Uterine smooth muscle cell (primary cell): ENCODE measurements at places on chromosomes 7 and 10. TPM values are rescaled to one million over a fixed set of nuclear protein-coding genes. Genes with fewer than 3 reads are reported as not detected.

Gene CCDC146
- 0.87 and 1.1 TPM in 2 replicates for total RNA-seq

Gene AKR1C3
- 26.7 and 31.2 TPM in 2 replicates for total RNA-seq

Gene INA
- 0.50 and 1.3 TPM in 2 replicates for total RNA-seq

Gene TET1
- 2.0 and 2.5 TPM in 2 replicates for total RNA-seq

Gene ACSL5
- total RNA-seq, result 0.22 and 0.50 TPM in 2 replicates

Gene PRF1
- not detected in 2 replicates for total RNA-seq

Gene HMX2
- total RNA-seq, result not detected in 2 replicates

Gene PTPRE
- total RNA-seq, result 0.22 and 1.5 TPM in 2 replicates

Gene MBL2
- total RNA-seq, result not detected in 2 replicates

Gene OR9A2
- total RNA-seq, result not detected in 2 replicates

Gene FAM25G
- not detected in 2 replicates for total RNA-seq

Gene PLXNA4
- 0.62 and 1.2 TPM in 2 replicates for total RNA-seq

Gene CADPS2
- total RNA-seq, result 21.6 and 34.5 TPM in 2 replicates

Gene UNCX
- total RNA-seq, result not detected in 2 replicates

Gene SUPV3L1
- total RNA-seq, result 35.7 and 54.7 TPM in 2 replicates

Gene DNAJC12
- 2.4 and 2.8 TPM in 2 replicates for total RNA-seq

Gene CACNB2
- 0.33 and 0.75 TPM in 2 replicates for total RNA-seq

Gene TMEM273
- total RNA-seq, result not detected in 2 replicates

Gene SHH
- not detected in 2 replicates for total RNA-seq

Gene KLLN
- 0.33 and 0.62 TPM in 2 replicates for total RNA-seq
